ENCODE measurements at places on chromosomes 7 and 10.

DNA sequence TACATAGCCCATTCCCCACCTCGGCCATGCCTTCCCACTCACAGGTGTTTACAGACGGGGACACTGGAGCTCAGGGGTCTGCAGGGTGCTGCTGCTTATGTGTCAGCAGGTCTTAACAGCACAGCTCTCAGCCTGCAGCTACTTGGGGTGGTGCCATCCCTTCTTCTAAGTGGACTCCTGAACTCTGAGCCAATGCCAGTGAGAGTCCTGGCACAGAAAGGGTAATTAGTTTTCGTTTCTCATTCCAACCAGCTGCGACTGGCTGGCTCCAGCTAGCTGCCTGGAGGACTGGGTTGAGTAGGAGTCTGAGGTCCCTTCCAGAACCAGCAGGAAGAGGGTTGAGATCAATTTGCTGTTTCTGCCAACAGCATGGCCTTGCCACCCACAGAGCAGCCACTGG lies 88.3 kb upstream of the AGK start:
- DNase-seq = no peak

- no peak for DNase-seq
Measured at GRCh38 chr7:148664324-148664723, 34.4 kb upstream of the CUL1 start.

DNA sequence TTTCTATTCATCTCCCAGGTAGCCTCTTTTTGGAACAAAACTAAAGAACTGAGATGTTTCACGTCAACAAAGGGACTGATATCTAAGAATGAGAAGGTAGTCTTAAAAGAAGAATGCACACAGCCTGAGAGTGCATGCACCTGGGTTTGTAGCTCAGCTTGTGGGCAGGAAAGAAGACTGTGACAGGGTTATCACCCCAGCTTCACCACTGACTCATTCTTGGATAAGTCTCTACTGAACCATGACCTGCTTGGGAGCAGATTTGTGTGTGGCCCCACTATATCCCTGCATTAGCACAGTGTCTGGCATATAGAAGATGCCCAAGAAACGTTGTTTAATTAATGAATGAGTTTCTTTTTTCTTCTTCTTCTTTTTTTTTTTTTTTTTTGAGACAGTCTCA lies 187.5 kb downstream of the GPAM start:
- no peak for DNase-seq

DNA sequence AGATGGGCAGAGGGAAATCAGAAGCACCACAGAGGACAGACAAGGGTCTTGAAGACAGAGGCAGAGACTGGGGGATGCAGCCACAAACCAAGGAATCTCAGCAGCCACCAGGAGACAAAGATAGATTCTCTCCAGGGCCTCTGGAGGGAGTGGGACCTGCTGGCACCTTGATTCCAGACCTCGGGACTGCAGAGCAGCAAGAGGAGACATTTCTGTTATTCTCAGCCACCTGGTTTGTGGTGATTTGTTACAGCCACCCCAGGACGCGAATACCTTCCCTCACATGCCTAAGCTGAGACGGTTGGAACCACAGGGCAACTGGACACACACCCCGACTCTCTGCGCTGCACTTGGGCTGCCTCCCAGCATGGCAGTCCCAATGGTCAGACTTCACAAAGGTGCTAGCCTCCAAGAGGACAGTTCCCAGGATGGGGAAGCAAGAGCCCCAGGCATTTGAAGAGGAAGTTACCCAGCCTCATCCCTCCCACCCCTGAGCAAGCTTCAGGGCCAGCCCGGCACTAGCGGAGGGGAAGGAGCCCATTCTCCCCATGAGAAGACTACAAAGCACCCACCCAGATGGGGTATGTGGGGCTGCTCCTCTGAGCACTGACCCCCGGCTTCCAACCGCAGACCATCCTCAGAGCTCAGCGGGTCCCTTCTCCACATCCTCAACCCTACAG lies 104.6 kb upstream of the INSIG1 start:
- no peak for DNase-seq

GRCh38 chr7:66267249-66267648 lies 62.1 kb downstream of the TPST1 start:
- DNase-seq = no peak

GRCh38 chr7:32879460-32879859 lies 12.1 kb downstream of the KBTBD2 start:
- no peak for DNase-seq
